ENCODE measurements at places on chromosomes 2 and 18. TPM values are rescaled to one million over a fixed set of nuclear protein-coding genes. Genes with fewer than 3 reads are reported as not detected.

The GALNT14 gene
- 1.5 TPM for total RNA-seq

The IL1B gene
- total RNA-seq: not detected

The TTR gene
- not detected for total RNA-seq

The PRSS56 gene
- total RNA-seq: not detected

The SULT1C4 gene
- not detected for total RNA-seq

The CREG2 gene
- total RNA-seq: not detected

GRCh38 chr2:28600181-28600580 is 104.3 kb downstream of the PLB1 start:
- H3K27ac ChIP-seq: no peak overlapping the region
- H3K36me3 ChIP-seq: no peaks in the 10 kb centered on the region
- no peaks in the 10 kb centered on the region for H3K27me3 ChIP-seq

DNA sequence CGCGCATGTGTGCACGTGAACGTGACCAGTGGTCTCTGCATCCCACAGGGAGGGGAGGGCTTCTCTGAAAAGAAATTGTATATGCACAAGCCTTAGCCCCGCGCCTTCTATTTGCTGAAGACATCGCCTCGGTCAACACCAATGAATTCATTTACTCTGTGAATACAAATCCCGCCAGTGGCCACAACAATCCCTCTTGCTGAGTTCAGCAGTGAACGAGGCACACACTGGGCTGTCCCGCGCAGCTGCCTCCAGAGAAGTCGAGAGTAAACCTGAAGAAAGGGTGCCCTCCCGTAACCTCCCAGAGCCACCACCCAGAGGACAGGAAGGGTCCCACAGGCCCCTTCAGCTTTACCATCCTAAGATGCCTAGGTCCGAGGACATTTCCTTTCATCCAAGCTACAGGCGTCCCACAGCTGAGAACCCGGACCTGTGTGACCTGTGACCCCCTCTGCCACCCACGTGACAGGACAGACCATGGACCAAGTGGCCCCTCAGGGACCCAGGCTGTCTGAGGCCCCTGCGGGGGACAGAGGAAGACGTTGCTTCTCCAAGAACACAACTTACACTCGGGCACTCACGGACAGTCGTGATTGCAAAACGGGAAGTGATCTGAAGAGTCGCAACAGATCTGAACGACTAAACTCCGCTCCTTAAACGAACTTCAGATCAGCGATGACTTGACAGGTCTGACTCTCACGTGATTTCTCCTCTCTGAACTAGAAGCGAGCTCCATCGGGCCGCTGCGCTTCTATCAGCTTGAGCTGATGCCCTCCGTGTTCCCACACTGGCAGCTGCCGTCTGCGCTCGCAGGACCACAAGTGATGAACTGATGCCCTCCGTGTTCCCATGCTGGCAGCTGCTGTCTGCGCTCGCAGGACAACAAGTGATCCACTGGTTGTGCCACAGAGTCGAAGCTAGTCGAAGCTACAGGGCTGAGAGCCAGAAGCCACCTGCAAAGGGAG is 92.7 kb downstream of the ZNF516 start:
- H3K4me1 ChIP-seq: peaks cover 4% of the 10 kb centered on the region
- no peak for DNase-seq
- H3K27ac ChIP-seq: no peak overlapping the region
- H3K4me3 ChIP-seq: no peak overlapping the region

GRCh38 chr18:77177009-77177408 is 44.4 kb upstream of the MBP start:
- H3K36me3 ChIP-seq: no peaks in the 10 kb centered on the region
- no peaks in the 10 kb centered on the region for H3K4me1 ChIP-seq
- H3K27me3 ChIP-seq: no peaks in the 10 kb centered on the region
- no peak overlapping the region for H3K27ac ChIP-seq
- H3K4me3 ChIP-seq: no peak overlapping the region

DNA sequence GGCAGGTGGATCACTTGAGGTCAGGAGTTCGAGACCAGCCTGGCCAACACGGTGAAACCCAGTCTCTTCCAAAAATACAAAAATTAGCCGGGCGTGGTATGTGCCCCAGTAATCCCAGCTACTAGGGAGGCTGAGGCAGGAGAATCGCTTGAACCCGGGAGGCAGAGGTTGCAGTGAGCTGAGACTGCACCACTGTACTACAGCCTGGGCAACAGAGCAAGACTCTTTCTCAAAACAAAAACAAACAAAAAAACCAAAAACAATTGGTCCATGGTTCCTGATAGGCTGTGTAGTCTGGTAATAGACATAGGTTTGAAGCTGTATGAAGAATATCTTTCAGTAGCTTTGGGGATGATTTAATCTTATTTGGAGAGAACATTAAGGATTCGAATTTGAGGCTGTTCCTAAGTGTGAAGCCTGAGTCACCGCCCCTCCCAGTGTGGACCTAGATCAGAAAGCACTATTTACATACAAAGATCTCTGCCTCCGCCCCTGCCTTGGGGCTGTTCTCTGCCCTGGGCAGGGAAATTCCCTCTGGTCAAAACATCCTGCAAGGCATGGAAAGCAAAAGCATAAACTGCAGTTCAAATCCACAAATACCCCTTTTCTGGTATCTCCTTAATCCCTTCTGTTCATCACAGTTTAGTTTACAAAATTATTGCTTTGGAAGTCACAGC is 52.8 kb upstream of the PMAIP1 start:
- no peak overlapping the region for H3K4me3 ChIP-seq
- peak overlapping the region; percentile 1 for H3K27ac ChIP-seq
- no peaks in the 10 kb centered on the region for H3K27me3 ChIP-seq
- peak; percentile 83 for DNase-seq
- peaks cover 16% of the 10 kb centered on the region for H3K4me1 ChIP-seq

DNA sequence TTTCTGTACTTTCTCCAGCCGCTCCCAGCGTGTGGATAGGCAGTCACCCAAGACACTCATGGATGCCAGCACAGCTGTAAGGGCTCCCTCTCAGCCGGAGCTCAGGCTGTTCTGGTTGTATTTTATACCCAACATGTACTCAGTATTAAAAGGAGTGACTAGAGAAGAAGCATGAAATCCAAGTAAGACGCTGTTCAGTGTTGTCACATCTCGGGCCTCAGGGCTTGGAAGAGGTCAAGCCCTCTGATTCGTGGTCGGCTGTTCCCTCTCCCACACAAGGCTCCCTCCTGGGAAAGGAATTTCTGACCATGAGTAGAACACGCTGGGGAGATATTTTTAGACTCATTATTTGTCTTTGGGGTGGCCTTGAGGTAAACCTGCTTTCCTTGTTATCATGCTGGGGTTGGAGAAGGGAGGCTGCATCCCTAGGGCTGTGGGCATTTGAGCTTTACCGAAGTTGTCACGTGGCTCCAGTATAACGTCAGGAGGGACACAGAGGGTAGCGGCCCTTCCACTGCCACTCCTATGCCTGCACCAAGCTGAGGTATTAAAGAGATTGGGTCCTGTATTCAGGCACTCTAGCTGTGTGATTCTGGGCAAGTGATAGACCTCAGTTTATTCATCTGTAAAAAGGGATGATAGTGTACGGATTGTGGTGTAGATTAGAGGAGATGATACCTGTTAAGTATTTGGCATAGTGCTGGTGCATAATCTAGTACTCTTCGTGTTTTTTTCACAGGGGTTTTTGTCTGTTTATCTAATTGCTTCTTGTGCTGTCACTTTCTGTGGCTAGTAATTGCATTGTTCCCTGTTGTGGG is 34.1 kb downstream of the HK2 start:
- no peak overlapping the region for H3K27ac ChIP-seq
- H3K36me3 ChIP-seq: peaks cover 36% of the 10 kb centered on the region
- peaks cover 14% of the 10 kb centered on the region for H3K4me1 ChIP-seq
- no peaks in the 10 kb centered on the region for H3K27me3 ChIP-seq

DNA sequence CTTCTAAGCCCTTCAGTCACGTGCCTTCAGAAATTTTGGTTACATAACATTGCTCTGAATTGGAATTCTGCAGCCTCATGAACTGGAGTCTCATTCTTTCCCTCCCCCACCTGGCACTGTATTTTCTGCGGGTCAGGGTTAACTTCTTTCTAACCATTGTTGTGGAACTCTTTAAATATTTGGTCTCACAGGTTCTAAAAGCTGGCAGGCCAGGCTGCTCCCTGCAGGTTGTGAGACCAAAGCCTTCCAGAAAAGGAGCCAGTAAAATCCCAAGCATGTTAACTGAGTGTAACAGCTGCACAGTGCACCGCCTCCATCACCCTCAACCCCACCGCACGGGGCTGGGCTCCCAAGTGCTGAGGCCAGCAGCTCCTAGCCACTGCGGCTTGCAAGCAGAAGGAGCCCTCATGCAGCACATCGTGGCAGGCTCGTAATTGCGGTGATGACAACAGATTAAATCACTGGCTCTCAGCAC is 174.1 kb upstream of the ALPP start:
- H3K4me3 ChIP-seq: no peak overlapping the region
- no peaks in the 10 kb centered on the region for H3K27me3 ChIP-seq
- no peak overlapping the region for H3K27ac ChIP-seq
- no peaks in the 10 kb centered on the region for H3K4me1 ChIP-seq

- H3K27ac ChIP-seq: no peak overlapping the region
- H3K4me3 ChIP-seq: no peak overlapping the region
- H3K27me3 ChIP-seq: no peaks in the 10 kb centered on the region
- no peak for DNase-seq
- no peaks in the 10 kb centered on the region for H3K4me1 ChIP-seq
Observed at GRCh38 chr18:28767201-28767600, 590.3 kb upstream of the CDH2 start.

DNA sequence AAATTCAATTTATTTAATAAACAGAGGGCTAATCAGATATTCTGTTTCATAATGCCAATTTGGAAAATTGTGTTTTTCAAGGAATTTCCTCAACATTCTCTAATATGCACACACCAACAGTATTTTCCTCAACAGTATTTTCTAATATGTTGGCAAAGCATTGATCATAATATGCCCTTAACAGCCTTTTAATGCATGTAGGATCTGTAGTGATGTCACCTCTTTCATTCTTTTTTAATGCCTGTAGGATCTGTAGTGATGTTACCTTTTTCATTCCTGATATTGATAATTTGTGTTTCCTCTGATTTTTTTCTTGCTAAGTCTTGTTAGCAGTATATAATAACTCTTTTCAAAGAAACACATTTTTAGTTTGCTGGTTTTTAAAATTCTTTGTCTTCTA is 15.9 kb downstream of the VWA3B start:
- H3K27ac ChIP-seq: no peak overlapping the region
- DNase-seq: no peak
- H3K4me3 ChIP-seq: no peak overlapping the region
- H3K27me3 ChIP-seq: peaks cover 9% of the 10 kb centered on the region
- peaks cover 4% of the 10 kb centered on the region for H3K36me3 ChIP-seq
- no peaks in the 10 kb centered on the region for H3K4me1 ChIP-seq

DNA sequence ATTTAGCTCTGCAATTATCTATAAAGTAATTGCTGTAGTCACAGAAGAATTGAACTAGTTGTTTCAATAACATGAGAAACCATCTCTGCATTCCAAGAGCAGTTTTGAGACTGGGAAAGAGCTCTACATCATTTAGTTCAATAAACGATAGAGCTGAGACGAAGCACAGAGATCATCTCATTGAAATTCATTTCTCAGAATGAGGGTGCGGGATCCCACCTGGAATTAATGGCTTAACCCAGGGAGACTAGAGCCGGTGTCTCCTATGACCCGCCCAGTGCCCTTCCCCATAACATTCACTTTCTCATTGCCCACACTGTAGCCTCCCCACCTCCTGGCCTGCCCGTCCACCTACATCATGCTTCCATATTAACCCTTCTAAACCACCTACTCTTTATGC is 8.8 kb downstream of the MYCN start:
- no peaks in the 10 kb centered on the region for H3K36me3 ChIP-seq
- no peak overlapping the region for H3K4me3 ChIP-seq
- no peak overlapping the region for H3K27ac ChIP-seq
- H3K4me1 ChIP-seq: peaks cover 1% of the 10 kb centered on the region

- H3K27ac ChIP-seq: no peak overlapping the region
- H3K4me3 ChIP-seq: no peak overlapping the region
- no peaks in the 10 kb centered on the region for H3K36me3 ChIP-seq
- H3K27me3 ChIP-seq: no peaks in the 10 kb centered on the region
- no peaks in the 10 kb centered on the region for H3K4me1 ChIP-seq
- DNase-seq: no peak
Observed at GRCh38 chr2:209519906-209520305, 96.1 kb downstream of the MAP2 start.

GRCh38 chr2:45964906-45965305 is 313.4 kb downstream of the PRKCE start:
- H3K4me3 ChIP-seq: no peak overlapping the region
- no peak for DNase-seq
- peaks cover 17% of the 10 kb centered on the region for H3K4me1 ChIP-seq

- H3K36me3 ChIP-seq: peaks cover 5% of the 10 kb centered on the region
- peaks cover 30% of the 10 kb centered on the region for H3K4me1 ChIP-seq
- DNase-seq: peak; percentile 80
- H3K4me3 ChIP-seq: no peak overlapping the region
- H3K27ac ChIP-seq: no peak overlapping the region
Observed at GRCh38 chr2:111054791-111055691, 65.7 kb upstream of the BCL2L11 start.

Data from activated naive CD4-positive, alpha-beta T cell treated with anti-CD3 and anti-CD28 coated beads for 36 hours (primary cell).